Nucleus accumbens (tissue), 56 donors: ENCODE measurements at places on chromosomes 5 and 9.

GRCh38 chr5:142803428-142804125, 33.4 kb downstream of the ARHGAP26 start:
- no peak for DNase-seq

DNA sequence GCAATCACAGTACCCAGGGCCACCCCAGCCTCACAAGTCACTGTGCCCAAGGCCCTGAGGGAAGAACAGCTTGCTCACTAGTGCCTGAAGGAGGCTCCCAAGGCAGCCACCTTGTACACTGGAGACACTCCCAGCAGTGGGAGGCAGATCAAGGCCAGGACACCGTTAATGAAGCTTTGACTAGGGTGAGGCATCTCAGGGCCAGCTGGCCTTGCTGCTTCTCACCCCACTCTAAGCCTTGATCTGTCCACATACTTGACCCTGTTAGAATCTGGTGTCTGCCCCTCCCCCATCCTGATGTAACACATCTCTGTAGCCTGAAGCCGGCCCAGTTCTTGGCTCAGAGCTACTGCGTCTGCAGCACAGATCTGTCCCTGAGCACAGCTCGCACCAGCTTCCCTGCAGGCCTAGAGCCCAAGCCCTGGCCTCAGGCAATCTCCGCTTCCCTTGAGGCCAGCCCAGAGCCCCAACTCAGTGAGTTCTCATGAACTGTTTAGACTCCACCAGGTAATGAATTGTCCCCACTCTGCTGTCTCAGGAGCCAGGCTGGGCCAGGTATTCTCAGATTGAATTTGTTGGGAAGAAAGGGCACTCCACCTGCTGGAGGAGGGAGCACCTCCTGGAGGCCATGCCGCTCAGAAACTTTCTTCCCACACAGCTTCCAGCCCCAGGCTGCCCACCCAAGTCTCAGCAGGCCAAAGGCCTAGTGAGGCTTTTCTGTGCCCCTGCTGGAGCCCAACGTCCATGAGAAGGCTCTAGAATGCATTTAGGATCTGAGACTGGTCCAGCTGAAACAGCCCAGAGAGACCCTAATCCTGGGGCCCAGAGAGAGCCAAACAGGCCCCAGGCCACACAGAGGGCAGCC, 13.4 kb upstream of the JADE2 start:
- DNase-seq, result no peak

- no peak for DNase-seq
Measured at GRCh38 chr5:145681686-145682085, 153.5 kb downstream of the PRELID2 start.

- peak; percentile 37 for DNase-seq
Measured at GRCh38 chr5:138974227-138975063, 99.3 kb upstream of the LRRTM2 start.

GRCh38 chr9:116156621-116157314, 3.2 kb downstream of the PAPPA start:
- no peak for DNase-seq

DNA sequence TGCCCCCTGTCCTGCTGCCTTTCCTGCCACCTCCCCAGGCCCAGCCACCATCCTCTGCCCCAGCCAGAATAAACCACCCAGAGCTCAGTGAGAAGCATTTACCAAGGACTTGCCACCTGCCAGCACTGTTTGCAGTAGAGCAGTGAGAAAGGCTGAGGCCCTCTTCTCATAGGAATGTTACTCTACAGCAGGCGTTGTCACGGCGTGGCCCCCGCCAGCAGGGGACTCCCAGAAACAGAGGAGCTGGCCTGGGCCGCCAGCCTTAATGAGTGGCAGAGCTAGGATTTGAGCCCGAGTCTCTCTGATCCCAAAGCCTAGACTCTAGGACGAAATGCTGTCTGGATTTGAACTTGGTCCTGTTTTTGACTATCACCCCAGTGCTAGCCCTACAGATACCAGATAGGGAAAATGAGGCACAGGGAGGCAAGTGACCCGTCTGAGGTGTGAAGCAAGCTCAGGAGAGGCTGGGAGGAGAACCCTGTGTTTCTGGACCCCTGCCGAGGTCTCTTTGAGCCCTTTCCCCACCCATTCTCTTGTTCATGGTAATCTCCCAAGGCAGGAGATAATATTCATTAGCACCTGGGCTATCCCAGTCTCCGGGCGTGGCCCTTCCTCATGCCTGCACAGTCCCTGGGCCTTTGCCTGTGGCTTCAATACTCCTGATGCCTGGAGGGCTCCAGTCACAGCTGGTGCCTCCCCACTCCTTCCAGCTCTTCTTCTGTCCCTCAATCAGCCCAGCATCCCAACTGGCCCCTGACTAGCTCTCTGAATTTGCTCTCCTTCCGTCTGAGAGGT, 30.7 kb downstream of the HRH2 start:
- DNase-seq, result no peak

DNA sequence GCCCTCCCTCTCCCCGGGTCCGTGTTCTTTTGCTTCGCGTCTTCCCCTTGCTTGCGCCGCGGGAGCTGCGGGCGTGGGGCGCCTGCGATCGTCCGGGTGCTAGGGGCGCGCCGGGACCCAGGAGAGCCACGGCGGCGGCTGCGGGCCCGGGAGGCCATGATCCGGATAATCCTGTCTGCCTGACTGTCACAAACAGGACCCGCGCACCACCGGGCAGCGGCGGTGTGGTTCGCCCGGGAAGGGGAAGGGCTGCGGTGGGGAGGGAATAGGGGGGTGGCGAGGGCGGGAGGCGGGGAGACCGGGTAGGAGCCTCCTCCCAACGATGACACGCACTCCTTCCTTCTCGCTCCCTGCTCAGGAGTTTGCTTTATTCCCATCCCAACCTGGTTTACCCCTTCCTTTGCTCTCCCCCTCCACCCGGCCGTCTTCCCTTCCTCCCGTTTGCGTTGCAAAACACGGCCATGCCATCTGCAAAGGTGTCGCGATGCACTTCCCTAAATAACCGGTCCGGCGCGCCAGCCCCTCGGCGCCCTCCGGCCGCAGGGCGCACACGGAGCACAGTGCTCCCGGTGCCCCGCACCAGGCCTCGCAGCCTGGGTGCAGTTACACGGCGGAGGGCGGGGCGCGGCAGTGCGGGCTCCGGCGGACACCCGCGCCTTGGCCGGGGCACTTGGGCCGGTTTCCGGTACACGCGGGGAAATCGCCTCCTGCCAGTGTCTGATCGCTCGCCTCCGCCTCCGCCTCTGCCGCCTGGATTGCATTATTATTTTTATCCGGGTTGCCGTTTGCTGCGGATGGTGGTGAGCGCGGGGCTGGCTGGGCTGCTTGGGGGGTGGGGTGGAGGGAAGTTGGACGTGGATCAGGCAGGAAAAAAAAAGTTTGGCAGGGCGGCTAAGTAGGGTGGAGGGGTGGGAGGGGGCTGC, 1.5 kb downstream of the SMARCA2 start:
- peak; percentile 71 for DNase-seq

DNA sequence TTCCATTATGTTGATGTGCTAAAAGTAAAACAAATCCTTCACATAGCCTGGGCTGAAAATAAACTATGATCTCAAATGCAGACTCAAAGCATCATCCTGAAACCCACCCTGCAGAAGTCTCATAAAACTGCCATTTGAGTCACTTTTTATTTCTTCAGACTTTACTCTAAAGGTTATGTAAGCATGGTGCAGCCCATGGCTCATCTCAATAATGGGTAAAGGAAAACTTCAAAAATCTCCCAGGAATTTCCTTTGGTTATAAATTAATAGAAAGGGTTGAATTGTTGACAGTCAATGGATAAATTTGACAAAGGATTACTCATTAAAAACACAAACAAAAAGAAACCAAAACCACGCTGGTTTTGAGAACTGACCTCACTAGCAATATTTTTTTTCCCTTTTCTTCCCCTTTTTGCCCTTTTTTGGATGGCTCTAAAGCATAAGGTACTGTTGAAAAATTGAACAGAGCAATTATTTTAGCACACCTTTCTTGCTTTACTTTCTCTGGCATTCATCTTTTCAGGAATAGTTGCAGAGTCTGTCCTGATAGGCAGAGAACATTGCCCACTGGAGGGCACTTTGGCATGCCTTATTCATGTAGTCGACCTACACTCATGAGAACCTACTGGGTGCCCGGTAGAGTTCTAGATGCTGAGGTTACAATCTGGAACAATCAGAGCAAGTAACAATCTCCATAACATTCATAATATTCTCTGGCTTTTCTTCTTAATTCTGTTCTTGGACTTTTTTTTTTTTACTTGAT, 191.4 kb downstream of the TMEM167A start:
- no peak for DNase-seq

DNA sequence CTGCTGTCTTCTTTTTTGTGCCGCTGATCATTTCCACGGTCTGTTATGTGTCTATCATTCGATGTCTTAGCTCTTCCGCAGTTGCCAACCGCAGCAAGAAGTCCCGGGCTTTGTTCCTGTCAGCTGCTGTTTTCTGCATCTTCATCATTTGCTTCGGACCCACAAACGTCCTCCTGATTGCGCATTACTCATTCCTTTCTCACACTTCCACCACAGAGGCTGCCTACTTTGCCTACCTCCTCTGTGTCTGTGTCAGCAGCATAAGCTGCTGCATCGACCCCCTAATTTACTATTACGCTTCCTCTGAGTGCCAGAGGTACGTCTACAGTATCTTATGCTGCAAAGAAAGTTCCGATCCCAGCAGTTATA, 17.1 kb downstream of the F2R start:
- no peak for DNase-seq

DNA sequence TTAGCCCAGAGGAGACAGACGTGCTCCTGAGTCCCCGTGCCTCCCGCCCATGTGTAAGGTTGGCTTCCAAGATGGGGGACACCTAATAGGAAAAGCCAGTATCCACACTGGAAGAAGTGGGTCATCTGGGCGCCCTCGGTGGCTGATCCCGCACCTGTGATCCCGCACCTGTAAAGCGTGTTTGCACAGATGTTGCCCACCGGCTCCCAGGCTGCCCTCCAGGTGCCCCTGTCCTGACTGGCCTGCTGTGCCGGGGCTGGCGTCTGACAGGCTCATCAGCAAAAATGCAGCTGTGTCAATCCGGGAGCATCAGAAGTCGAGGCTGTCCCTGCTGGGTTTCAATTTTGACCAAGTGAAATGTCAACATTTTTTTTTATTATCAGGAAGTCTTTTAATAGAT, 88.5 kb downstream of the IRX1 start:
- DNase-seq, result no peak

- DNase-seq, result no peak
Measured at GRCh38 chr9:120985819-120986222, 59.2 kb upstream of the TRAF1 start.

GRCh38 chr5:11182441-11183080, 421.5 kb upstream of the DAP start:
- no peak for DNase-seq

- DNase-seq, result no peak
Measured at GRCh38 chr5:74177961-74178360, 462.6 kb downstream of the ENC1 start.

- no peak for DNase-seq
Measured at GRCh38 chr9:104750185-104750767, 2.8 kb downstream of the NIPSNAP3A start.

DNA sequence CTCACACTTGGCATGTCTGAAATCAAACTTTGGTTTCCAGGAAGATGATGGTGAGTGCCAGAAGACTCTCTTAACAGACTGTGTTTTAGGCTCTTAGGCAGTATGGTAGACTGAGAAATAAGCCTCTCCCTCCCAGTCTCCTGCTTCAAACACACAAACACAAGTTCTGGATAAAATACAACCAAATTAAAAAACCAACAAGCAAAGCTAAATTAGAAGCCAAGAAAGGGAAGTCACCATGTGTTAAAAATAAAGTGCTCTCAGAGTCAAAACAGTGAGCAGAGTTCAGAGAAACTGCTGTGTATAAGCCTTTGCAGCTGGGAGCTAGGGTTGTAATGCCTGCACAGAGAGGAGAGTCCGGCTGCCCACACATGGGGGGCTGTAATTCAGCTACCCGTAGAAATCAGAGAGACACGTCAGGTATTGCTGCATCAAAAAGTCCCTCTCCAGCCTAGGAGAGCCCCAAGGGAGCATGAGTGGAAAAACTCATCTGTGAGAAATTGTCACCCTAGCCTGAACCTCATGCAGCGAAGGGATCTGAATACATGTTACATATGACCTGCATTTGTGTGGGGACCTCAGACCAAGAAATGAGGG, 62.6 kb downstream of the ANGPTL2 start:
- DNase-seq, result no peak

GRCh38 chr5:160930406-160930805, 78.4 kb upstream of the ATP10B start:
- no peak for DNase-seq

DNA sequence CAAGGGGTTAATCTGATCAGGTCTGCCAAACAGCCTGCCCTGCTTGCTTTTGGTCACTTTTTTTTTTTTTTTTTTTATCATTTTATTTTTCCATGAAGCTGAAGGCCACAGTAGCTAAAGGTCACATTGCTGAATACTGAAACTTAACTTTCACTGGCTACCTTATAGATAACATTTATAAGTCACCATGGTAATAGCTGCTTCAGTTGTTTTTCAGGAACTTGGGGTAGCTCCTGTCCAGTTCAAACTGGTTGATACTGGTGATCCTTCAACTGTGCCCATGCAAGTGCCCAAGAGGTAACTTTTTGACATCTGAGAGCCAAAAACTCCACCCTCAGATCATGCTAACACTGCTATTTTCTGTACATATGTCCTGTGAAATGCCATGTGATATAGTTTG, 68.3 kb upstream of the RGS7BP start:
- no peak for DNase-seq

DNA sequence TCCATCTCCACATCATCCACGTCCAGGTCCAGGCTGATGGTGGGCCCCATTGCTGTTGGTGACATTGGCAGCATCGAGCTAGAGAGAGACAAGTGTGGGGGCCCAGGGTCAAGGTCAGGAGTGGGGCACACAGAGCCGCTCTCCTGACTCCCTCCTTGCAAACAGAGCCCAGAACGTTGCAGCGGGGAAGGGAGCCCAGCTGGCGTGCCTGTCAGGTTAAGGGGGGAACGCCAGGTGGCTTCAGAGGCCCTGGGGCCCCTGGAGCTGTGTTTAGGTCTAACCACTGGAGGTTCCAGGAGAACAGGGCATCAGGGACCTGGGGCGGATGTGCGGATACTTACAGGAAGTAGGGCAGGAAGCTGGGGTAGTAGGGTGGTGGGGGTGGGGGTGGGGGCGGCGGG, 7.5 kb downstream of the RNF44 start:
- DNase-seq, result no peak

DNA sequence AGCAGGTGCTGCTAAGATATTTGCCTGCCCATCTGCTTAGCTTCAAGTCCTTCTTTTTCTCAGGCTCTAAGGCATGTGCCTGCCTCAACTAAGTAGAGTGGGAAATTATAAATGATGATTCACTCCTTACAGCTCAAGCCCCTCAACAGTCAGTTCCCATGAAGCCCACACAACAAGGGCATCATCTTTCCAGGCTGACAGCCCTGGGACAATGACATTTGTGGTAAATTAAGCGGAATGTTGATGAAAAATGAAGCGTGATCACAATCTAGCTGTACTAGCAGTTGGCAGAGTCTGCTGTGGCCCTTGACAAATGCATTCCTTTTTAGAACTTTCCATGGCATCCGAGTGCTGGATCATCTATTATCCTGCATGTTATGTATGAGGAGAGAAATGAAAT, 548.6 kb downstream of the KIF4B start:
- DNase-seq, result no peak

GRCh38 chr5:143418140-143418866, 14.8 kb upstream of the NR3C1 start:
- DNase-seq, result no peak

GRCh38 chr5:125655156-125655555, 768.1 kb upstream of the GRAMD2B start:
- no peak for DNase-seq
